ENCODE measurements at places on chromosomes 3 and 15. TPM values are rescaled to one million over a fixed set of nuclear protein-coding genes. Genes with fewer than 3 reads are reported as not detected.

DNA sequence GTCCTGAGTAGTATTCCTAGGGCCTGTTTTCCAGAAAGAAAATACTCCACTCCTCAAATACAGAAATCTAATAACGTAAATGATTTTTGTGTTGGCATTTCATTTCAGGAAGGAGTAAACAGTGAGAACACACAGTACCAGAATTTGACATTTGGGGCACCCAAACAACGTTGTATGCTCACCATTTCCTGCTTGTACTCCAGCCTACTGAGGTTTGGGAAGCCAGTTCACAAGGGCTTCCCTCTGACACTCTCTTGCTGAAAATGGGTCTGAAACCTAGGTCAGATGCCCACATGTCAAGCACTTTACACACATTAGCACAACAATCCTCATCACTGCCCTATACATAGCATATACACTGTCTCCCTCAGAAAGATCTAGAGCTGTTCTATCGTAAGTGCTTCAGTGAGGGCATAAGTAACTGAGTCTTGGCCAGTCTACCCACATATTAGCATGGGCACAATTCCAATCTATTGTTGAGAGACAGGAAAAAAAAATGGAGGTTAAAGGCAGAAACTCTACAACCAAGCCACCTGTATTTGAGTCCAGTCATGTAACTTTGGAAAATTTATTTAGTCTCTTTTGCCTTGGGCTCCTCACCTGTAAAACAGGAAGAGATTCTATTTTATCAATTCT is 43.5 kb upstream of the RSL24D1 start:
- H3K4me1 ChIP-seq = no peaks in the 10 kb centered on the region
- H3K4me3 ChIP-seq = no peak overlapping the region
- no peaks in the 10 kb centered on the region for H3K27me3 ChIP-seq
- H3K27ac ChIP-seq = no peak overlapping the region

DNA sequence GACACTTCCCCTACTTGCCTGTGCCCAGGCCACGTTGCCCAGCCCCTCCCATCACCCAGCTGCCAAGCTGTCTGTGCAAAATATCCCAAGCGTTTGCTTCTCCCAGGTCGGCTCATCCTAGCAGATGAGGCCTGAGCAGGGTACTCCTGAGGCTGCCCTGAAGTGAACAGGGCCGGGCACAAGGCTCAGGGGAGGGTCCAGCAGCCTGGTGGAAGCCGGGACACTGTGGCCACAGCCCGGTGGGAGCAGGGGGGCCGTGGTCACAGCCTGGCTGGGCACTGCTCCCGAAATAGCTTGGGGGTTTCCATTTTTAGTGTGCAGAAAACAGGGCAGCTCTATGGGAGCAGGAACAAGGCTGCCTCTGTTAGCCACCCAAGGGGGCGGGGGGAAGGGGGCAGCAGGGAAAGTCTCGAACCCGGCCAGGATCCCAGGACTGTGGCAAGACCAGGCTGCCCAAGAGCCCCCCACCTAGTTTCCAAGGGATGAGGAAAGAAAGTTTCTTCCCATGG is 3.4 kb downstream of the PLXNB1 start:
- no peaks in the 10 kb centered on the region for H3K27me3 ChIP-seq
- peak overlapping the region; percentile 97 for H3K27ac ChIP-seq
- H3K4me1 ChIP-seq = peaks cover 31% of the 10 kb centered on the region
- DNase-seq = no peak
- no peaks in the 10 kb centered on the region for H3K36me3 ChIP-seq

DNA sequence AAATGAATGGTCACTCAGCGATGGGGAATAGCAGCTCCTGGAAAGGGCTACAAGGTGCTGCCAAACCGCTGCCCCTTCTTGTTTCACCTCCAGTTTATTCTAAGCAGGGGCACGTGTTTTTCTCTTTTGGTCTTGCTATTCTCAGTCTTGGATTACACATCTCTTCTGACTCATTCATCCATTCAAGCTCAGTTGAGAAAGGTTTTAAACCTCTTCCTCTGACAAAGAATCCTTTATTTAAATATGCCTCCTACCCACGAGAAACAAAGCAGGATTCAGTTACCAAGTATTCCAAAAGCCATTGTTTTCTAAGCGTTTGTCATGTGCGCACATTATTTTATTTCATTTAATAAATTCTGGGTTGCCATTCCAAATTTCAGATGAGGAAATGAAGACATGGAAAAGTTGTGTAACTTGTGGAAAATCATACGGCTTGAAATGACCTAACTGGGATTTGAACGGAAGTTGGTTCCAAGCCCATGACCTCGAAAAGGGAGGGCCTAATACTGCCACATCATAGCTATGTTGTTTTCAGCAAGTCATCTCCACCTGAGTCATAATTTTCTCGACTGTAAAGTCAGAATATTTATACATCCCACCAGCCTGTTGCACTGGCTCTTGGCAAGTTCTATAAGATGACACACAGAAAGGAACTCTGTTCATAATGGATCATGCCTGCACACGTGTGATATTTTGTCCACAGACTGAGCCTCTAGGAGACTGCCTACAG is 292.0 kb upstream of the SLCO3A1 start:
- H3K4me3 ChIP-seq = no peak overlapping the region
- H3K27ac ChIP-seq = peak overlapping the region; percentile 31
- H3K4me1 ChIP-seq = no peaks in the 10 kb centered on the region
- no peaks in the 10 kb centered on the region for H3K36me3 ChIP-seq

Gene POC1A
- total RNA-seq = 3.1 TPM

Gene RHOV
- total RNA-seq = 4.0 TPM

Data from transverse colon (tissue), 4 donors.